ENCODE measurements at places on chromosomes 5 and 9.

DNA sequence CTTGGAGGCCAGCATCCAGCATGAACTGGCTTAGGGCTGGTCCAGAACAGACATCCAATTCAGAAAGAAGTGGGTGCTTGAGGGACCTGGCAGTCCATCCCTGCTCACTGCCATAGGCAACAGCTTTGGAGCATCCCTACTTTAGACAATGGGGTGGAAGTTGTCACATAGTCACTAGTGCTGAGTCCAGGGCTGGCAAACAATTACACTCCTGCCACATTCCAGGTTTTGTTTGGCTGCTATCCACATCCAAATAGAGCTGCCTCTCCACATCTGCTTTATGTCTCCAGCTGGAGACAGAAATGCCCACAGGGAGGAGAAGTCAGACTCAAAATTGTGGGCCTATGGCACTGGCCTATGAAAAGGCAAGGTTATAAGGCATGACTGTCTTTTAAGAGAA, 7.0 kb downstream of the FSTL4 start:
- no peak for DNase-seq

- no peak for DNase-seq
Measured at GRCh38 chr5:140734354-140734753, 34.1 kb downstream of the ZMAT2 start.

GRCh38 chr5:108528655-108529054, 146.8 kb upstream of the FBXL17 start:
- no peak for DNase-seq

DNA sequence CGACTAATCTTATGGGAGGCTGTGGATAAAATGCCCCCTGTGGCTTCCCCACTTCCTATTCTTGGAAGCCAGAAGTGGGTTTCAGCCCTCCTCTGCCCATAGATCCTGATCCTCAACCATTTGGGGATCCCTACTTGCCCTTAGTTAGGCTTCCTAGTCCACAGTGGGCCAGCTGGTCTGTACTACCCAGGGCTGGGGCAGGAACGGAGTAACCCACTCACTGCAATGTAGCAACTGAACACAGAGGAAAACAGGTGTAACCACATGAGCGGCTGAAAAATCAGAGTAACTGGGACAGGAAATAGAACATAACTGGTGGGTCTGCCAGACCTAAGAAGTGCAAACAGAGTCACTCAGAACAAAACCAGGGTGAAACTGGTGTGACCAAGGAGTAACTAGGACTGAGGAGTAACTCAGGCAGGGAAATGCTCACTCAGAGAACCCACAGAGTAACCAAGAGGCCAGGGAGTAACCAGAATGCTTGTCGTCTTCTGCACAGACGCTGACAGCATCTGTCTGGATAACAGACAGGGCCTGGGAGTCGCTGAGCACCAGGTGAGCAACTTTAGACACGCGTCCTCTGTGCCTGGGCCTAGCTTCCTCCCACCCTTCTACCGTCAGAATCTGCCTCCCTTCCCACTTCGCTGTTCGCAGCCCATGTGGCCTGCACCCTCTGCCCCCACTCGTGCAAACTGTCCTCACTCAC, 1.0 kb downstream of the AQP3 start:
- DNase-seq: no peak

- DNase-seq: no peak
Measured at GRCh38 chr9:117697046-117697445, 7.2 kb upstream of the TLR4 start.

GRCh38 chr5:127849891-127850290, 146.7 kb downstream of the CCDC192 start:
- DNase-seq: no peak

DNA sequence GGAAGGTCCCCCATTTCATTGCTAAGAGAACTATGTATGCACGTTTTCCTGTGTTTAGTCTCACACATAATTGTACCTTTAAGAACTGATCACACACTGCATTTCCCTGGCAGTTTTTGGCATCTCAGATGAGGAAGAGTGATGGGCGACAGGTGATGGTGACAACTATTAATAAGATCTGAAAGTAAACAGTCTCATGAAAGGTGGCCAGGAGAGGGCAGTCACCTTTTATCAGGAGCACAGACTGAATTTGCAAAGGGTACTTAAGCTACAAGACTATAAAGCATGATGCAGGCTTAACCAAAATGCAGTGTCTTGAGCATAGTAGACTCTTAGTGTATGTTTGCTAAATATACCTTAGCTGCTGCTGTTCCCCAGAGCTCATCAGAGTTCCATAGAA, 91.5 kb downstream of the GHR start:
- DNase-seq: no peak
